ENCODE measurements at places on chromosomes 4 and X. TPM values are rescaled to one million over a fixed set of nuclear protein-coding genes. Genes with fewer than 3 reads are reported as not detected.

GRCh38 chr4:4457803-4458553 lies 71.1 kb downstream of the NSG1 start:
- no peak for DNase-seq

GRCh38 chrX:17621566-17622270 lies 115.6 kb upstream of the SCML1 start:
- DNase-seq = no peak

- no peak for DNase-seq
Measured at GRCh38 chr4:92791871-92792440, 488.2 kb downstream of the GRID2 start.

- no peak for DNase-seq
Measured at GRCh38 chr4:6282314-6282771, 12.7 kb downstream of the WFS1 start.

DNA sequence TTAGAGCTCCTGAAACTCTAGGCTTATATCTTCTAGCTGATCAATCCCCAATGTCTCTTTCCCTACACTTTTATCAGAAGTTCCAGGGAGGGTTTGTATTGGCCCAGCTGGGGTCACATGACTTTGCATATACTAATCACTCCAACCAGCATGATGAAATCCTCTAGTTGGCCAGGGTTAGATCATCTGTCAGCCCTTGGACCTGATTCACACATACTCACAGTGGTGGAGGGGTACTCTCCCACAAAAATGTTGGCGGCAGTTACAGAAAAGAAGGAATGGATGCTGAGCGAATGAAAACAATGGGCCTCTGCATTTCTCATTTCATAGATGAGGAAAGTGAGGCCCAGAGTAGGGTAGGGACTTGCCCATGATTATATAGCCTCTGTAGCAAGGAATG lies 151.1 kb downstream of the PJA1 start:
- DNase-seq = no peak

Gene GYPE
- not detected for total RNA-seq

DNA sequence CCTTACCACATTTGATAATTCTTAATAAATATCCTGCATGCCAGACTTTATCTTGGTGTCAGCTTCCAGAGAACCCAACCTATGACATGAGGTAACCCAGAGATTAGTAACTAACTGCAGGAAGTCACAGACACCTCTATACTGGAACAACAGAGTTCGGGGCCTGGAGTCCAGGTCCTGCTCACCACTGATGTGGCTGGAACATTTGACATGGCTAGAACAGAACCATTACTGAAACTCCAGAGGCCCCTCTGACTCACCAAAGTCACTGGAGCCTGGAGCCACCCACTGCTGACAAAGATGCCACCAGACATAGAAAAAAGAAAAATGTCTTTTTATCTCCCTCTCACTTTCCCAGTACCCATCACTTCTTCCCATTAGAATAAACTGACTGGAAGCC lies 403.7 kb downstream of the MID1IP1 start:
- no peak for DNase-seq

- DNase-seq = no peak
Measured at GRCh38 chr4:184892999-184893398, 67.2 kb upstream of the ACSL1 start.

- no peak for DNase-seq
Measured at GRCh38 chr4:124178449-124179021, 534.0 kb downstream of the ANKRD50 start.

DNA sequence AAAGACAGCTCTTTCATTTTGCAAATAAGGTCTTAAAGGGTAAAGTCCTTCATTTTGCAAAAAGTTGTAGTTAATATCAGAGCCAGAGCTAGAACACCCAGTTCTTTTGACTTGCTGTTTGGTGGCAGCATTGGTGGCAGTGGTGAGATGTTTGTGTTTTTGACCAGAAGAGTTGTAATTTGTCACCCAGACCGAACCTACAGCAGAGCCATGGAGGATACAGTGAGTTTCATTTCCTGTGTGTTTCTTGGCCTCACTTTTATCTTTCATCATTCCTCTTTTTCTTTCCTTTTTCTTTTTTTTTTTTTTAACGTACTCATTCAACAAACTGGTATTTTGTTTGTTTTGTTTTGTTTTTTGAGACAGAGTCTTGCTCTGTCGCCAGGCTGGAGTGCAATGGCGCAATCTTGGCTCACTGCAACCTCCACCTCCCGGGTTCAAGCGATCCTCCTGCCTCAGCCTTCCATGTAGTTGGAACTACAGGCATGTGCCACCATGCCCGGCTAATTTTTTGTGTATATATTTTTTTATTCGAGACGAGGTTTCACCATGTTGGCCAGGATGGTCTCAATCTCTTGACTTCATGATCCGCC lies 116.4 kb downstream of the AFF1 start:
- no peak for DNase-seq

DNA sequence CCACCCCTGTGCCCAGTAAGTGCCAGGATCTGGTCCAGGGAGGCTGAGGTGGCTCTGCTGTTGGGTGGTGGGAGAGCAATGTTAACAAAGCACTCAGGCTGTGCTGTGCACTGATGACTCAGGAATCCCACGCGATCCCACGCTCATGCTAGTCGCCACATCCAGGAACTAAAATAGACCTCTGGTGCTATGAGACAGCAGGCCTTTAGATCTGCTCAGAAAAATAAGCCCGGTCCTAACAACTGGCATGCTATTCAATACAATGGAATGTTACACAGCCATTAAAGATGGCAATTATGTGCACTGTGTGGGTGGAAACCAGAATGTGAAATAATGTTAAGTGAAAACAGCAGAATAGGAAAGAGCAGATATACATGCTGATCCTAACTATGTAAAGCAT lies 26.0 kb downstream of the ARL13A start:
- no peak for DNase-seq

DNA sequence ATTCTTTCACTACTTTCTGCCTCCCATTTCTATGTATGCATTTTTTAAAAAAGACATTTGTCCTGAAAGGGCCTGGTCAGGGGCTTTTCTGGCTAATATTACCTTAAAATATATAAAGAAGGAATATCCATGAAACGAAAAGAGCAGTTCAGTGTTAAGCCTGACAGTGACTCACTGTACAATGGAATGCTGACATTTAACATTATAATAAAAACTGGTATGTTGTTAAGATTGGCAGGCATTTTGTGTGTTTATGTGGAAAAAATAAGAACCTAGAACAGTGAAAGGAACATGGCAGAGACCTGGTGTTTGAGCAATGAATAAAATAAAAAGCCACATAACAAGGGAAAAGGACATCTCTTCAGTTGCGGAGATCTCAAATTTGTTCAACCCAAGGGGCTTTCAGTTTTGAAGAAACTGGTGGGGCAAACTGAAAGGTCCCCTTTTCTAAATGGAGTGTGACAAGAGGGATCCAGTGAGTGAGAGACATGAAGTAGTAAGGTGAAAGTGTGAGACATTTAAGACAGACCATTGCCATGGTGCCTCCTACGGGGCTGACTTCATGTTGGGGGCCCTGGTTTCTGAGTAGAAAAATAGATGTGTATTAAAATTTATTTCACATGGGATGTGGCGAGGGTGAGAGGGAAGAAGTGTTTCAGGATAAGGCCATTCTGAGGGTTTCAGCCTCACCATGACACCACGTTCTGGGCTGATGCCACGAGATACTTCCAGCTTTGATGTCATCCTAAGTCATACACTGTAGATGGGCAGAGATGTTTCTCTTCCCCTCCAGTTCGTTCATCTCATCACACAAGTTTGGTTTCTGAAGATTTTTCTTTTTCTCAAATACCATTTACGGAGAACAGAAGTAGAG lies 324.9 kb downstream of the PPP3CA start:
- no peak for DNase-seq

Gene ADAD1
- not detected for total RNA-seq

DNA sequence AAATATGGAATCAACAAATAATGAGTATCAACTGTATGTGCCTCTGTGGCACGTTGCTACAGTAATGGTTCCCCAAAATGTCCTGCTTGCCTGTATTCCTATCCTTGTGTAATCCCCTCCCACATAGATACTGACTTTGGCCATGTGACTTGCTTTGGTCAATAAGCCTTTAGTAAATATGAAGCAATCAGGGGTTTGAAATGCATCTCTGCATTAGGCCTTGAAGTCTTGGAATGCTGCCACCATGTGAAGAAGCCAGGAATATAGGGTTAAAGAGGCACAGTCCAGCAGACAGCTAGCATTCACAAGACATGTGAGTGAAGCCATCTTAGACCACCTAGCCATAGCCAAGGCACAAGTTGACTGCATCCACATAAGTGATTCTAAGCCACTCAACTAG lies 190.9 kb downstream of the GABRB1 start:
- no peak for DNase-seq

DNA sequence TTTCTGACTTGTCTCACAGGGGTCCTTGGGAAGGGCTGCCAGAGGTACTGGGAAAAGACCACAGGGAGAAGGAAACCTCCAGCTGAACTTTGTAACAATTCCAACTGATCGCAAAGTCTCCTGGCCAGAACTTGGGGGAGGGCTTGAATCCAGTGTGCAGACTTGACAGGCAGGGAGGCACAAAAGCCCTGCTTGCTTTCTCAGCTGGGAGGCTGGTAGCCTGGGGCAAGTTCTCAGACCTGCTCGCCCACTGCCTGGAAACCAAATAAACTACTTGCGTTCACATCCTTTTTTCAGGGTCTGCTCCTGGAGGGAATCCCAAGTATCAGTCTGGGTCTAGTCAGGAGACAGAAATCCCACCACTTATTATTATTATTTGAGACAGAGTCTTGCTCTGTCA lies 48.0 kb upstream of the CASK start:
- no peak for DNase-seq

DNA sequence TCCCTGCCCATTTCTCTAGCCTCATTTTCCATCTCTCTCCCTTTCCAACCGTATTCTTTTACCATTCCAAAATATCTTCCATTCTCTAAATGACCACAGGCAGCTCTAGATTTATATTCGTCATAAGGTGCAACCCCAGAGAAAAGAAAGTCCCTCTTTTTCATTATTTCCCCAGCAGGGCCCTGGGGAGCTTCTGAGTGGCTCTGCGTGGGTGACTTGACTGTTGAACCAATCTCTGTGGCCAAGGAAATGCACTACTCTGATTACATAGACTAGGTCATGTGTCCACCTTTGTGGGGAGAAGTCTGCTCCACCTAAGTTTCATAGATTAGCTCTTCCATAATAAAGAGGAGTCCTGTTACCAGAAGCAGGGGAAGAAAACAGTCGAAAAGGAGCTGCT lies 51.4 kb downstream of the ATOH1 start:
- DNase-seq = no peak

Gene ALPK1
- 17.3 TPM for total RNA-seq

GRCh38 chr4:83535520-83536361 lies at the start of gene GPAT3:
TSS of gene GPAT3 (plus strand) at chr4:83536108. CDS start at chr4:83536623, 515 bp downstream.
- peak; percentile 62 for DNase-seq

DNA sequence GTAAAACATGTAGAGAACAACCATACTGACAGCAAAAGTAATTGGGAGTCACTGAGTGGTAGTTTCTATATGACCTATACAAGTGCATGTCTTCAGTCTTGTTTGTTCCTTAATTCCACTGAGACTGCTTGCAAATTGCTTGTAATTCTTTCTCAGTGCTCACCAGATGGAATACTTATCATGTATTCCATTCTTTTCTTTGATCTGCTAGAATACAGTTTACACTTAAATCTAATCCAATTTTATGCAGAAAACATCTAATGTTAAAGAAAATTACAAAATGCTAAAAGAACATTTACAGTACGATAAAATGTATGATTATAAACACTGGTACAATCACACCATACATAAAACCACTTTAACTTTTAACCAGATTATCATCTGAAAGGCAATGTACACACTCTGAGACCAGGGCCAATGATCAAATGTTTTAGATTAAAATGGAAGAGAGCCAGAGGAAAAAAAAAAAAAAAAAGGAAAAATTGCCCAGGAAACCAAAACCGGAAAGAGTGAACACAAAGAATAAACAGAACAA lies 741.4 kb downstream of the FAT4 start:
- DNase-seq = no peak

DNA sequence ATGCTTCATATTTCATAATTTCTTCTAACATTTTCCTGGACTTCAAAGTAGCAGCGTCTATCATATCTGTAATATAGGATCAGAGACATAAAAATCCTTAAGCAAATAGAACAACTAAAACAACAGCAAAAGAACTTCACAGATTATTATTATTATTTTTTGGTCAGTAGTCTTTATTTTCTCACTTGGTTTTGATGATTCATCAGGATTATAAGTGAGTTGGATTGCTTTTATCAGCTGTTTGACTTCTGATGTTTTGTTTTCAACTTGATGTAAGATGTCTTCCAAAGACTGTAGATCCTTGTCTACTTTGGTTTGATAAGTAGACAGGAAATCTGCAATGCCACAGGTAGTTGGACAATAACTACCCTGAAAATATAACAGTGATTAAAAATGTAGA lies 623 bp downstream of the FGG start:
- DNase-seq = no peak

Gene HHIP
- not detected for total RNA-seq

Data from activated CD4-positive, alpha-beta T cell treated with anti-CD3 and anti-CD28 coated beads, Interleukin-2, amount 10 ng/mL, durations not matched to agents 7 days and 5 days (primary cell).